ENCODE measurements at places on chromosomes 12 and 14.

DNA sequence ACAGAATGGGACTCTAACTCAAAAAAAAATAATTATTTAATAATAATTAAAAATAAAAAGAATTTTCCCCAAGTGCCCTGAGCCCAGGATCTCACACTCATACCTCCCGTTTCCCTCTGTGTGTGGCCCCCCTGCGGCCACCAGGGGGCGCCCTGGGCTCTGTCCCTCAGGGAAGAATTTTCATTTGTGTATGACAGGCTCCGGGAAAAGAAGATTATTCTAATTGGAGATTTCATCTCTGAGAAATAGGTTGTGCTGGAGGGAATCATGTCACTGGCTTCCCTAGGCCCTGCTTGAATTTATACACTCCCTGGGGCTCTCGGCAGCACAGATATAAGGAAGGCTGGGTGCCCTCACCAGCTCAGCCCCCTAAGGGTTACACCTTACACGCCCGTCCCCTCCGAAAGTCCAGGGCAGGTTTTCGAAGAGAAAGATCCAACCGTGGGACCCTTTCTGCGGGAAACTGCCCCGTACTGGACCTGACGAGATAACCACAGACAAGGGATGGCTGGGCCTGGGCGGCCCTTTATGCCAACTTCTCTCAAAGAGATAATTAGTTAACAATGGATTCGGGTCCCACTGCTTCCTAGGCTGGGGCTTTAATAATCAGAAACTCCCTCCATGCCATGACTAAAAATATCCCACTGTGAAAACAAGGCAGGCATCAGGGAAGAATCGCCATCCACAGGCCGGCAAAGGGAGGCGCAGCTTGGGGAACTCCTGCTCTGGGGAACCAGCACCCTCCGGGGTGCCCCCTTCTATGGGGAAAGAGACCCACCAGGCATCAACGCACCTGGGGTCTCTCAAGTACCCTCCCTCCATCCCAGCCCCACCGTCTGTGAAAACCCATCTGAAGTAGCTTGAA, 80.7 kb downstream of the KDM2B start:
- peak; percentile 79 for DNase-seq
- no peaks in the 10 kb centered on the region for H3K27me3 ChIP-seq
- H3K27ac ChIP-seq: peak overlapping the region; percentile 85
- H3K4me1 ChIP-seq: peaks cover 8% of the 10 kb centered on the region
- H3K36me3 ChIP-seq: peaks cover 20% of the 10 kb centered on the region

DNA sequence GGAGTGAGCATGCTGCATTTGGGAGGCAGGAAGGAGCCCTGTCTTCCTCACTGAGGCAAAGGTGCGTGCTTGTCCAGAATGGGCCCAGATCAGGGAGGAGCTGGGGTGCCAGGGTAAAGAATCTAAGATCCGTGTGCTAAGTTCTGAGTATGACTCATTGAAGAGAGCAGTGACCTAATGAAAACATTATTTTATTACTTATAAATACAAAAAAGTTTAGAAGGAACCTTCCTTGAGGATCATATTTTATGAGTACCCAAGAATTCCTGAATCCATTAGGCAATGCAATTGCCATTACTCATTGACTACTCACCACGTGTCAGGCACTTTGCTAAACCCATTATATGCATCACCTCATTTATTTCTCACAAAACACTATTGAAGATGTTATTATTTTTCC, 264.7 kb downstream of the EGLN3 start:
- H3K4me1 ChIP-seq: 0 out of 2 replicates have a peak, but pooled peaks cover 3% of the 10 kb centered on the region
- H3K36me3 ChIP-seq: no peaks in the 10 kb centered on the region
- H3K27me3 ChIP-seq: no peaks in the 10 kb centered on the region
- H3K4me3 ChIP-seq: no peak overlapping the region

DNA sequence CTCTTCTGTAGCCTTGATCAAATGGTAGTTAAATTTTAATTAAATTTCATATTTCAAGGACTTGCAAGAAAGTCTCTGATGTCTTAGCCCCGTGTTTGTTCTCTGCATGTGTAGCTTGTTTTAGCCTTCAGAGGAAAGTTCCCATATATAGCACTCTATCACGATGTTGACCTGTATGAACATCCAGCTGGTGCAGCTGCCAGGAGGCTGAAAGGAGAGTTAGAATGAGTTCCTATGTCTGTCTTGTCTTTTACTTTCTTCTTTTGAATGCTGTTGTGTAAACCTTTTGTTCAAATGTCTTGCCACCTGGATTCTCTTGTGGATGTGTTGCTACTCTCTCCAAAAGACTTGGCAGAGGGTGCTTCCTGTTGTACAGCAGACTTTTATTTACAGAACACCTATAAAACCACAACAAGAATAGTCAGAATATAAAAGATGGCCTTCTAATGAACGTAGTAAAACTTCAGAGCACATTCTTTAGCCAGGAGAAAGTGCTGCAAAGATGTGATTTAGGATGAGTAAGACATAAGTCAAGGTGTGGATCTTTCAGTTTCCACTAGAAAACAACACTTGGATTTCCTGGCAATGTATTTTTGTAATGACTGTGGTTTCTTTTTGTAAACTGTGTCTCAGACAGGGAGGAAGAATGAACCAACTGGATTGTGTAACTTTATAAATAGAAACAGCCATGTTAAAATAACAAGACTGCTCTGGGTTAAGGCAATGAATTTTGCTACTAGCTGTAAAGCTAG, 17.2 kb downstream of the NAV3 start:
- no peak overlapping the region for H3K4me3 ChIP-seq
- no peak for DNase-seq
- H3K36me3 ChIP-seq: no peaks in the 10 kb centered on the region
- H3K27ac ChIP-seq: no peak overlapping the region
- H3K27me3 ChIP-seq: no peaks in the 10 kb centered on the region
- peaks cover 4% of the 10 kb centered on the region for H3K4me1 ChIP-seq

GRCh38 chr12:110739894-110740293, 2.8 kb downstream of the PPP1CC start:
- peak overlapping the region; percentile 99 for H3K4me3 ChIP-seq
- peaks cover 25% of the 10 kb centered on the region for H3K36me3 ChIP-seq
- no peaks in the 10 kb centered on the region for H3K27me3 ChIP-seq
- H3K4me1 ChIP-seq: peaks cover 49% of the 10 kb centered on the region

DNA sequence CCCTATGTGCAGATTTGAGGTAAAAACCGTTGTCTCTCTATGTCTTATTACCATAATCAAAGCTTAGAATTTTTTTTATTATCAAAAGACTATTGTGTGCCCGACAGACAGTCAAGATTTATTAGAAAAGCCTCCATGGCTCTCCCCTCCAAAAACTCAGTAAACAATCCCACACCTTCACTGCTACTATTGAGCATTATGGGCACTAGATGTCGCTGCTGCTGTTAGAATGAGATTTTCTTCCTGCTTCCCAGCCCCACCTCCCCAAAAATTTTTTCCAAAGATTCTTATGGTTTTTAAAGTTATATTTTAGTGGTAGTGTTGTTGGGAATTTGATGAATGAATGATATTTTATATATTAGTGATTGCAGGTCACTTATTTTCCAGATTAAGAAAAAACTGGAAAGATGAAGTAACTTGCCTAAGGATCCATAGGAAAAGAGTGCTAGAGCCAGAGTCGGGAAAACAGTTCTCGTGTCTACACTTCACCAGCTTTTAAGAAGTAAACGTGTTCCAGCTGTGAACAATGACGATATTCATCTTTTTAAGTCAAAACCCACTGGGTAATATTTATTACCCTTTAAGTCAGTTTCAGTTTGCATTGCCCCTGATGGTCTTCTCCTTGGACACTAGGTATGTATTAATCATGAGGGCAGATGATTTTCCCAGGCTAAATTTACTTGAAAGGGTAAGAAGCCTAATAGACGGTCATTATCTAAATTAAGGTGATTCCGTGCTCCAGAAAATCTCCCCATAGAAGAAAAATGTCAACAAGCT, 12.2 kb upstream of the FOXG1 start:
- H3K4me1 ChIP-seq: peaks cover 34% of the 10 kb centered on the region
- H3K27ac ChIP-seq: no peak overlapping the region
- DNase-seq: peak; percentile 33
- H3K36me3 ChIP-seq: no peaks in the 10 kb centered on the region
- no peak overlapping the region for H3K4me3 ChIP-seq

DNA sequence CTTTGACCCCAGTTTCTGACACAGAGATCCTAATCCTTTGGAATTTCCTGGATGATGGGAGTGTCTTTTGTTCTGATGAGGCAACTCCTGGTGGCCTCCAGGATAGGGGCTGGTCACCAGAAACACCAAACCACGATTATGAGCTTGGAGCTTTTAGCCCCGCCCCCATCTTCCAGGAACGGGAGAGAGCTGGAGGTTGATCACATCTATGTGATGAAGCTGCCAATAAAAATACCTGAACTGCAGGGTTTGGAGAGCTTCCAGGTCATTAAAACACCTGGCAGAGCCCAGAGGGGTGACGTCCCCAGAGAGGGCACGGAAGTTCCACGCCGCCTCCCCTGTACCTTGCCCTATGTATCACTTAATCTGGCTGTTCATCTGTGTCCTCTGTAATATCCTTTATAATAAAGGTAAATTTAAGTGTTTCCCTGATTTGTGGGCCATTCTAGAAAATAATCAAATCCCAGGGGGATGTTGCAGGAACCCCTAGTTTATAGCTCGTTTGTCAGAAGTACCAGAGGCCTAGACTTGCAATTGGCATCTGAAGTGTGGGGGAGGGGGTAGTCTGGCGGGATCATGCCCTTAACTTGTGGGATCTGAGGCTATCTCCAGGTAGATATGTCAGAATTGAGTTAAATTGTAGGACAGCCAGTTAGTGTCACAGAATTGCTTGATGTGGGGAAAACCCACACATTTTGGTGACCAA, 21.2 kb downstream of the APPL2 start:
- peaks cover 6% of the 10 kb centered on the region for H3K4me1 ChIP-seq
- no peaks in the 10 kb centered on the region for H3K27me3 ChIP-seq
- DNase-seq: no peak
- H3K4me3 ChIP-seq: no peak overlapping the region
- peaks cover 15% of the 10 kb centered on the region for H3K36me3 ChIP-seq

DNA sequence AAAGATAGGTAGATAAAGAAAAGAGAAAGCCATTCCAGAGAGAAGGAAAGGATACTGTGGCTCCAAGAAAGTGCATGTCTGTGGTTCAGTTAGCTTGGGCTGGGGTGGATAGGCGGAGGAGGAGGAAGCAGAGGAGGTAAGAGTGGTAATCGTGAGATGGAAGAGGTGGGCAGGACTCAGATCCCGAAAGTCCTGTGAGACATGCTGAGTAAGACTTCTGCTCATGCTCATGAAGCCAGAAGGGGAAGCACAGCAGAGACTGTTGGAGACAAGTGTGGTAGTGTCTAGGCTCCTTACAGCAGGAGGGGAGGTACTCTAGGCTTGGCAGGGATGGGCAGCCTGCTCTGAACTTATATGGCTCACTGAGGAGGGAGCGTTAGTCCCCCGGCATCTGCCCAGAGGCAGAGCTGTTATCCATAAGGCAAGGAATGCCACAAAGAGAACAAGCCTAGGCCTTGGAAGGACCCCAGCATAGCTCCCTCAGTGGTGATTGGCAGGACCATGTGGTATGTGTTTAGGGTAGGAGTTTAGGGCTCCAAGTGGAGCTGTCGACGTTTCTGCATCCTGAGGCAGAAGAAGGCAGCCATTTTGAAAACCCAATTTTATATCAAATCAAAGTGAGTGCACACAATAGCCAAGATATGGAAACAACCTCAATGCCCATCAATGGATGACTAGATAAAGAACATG, 135.3 kb downstream of the SMOC1 start:
- H3K4me1 ChIP-seq: peaks cover 10% of the 10 kb centered on the region
- no peaks in the 10 kb centered on the region for H3K27me3 ChIP-seq
- no peaks in the 10 kb centered on the region for H3K36me3 ChIP-seq
- H3K27ac ChIP-seq: no peak overlapping the region
- no peak for DNase-seq

GRCh38 chr12:103924761-103925641, 5.2 kb upstream of the HSP90B1 start:
- no peak overlapping the region for H3K4me3 ChIP-seq
- no peak for DNase-seq
- no peak overlapping the region for H3K27ac ChIP-seq
- H3K27me3 ChIP-seq: no peaks in the 10 kb centered on the region
- H3K4me1 ChIP-seq: peaks cover 7% of the 10 kb centered on the region

DNA sequence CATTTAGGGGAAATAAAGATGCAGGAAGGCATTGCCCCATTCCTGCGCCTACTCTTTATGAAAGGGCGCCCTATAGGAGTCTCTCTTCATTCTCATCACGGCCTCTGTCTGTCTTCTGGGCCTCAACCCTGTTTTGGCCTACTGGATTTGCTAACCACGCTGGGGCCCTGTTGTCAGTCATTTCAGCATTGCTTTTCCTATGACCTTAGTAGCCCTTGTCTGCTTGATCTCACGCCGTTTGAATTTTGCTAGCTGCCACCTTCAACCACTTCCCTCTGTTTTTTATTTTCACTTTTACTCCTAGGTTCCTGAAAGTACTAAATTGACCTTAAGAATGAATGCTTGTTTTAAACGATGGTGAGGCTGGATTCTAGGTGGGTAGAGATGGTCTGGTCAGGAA, 139.0 kb downstream of the SYNE2 start:
- no peaks in the 10 kb centered on the region for H3K27me3 ChIP-seq
- peaks cover 19% of the 10 kb centered on the region for H3K36me3 ChIP-seq
- H3K4me3 ChIP-seq: no peak overlapping the region
- no peak for DNase-seq
- no peak overlapping the region for H3K27ac ChIP-seq

DNA sequence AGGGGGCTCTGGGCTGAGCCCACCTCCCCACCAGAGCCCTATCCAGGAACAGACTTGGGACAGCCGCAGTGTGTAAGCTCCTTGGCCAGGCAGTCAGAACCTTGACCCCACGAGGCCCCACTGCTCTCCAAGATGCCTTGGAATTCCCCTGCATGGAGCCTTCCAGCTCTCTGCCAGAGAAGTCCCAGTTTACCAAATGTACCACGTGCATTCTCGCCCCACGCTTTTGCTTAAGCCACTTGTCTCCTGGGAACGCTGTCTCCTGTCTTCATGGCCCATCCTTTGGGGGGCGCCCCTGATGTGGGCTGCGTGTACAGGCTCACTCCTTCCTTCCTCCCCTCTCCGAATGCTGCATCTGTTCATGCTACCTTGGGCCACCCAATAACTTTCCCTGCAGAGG, 7.9 kb downstream of the FAIM2 start:
- H3K27me3 ChIP-seq: peaks cover 7% of the 10 kb centered on the region
- H3K36me3 ChIP-seq: no peaks in the 10 kb centered on the region
- no peak overlapping the region for H3K27ac ChIP-seq
- peaks cover 12% of the 10 kb centered on the region for H3K4me1 ChIP-seq

DNA sequence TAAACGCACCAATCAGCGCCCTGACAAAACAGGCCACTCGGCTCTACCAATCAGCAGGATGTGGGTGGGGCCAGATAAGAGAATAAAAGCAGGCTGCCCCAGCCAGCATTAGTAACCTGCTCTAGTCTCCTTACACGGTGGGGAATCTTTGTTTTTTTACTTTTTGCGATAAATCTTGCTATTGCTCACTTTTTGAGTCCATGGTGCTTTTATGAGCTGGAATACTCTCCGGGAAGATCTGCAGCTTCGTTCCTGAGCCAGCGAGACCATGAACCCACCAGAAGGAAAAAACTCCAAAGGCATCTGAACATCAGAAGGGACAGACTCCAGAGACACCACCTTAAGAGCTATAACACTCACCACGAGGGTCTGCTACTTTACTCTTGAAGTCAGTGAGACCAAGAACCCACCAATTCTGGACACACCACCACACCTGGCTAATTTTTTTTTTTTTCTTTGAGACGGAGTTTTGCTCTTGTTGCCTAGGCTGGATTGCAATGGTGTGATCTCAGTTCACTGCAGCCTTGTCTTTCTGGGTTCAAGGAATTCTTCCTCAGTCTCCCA, 6.9 kb upstream of the COPS7A start:
- no peak overlapping the region for H3K4me3 ChIP-seq
- H3K36me3 ChIP-seq: no peaks in the 10 kb centered on the region
- H3K27ac ChIP-seq: no peak overlapping the region
- H3K4me1 ChIP-seq: no peaks in the 10 kb centered on the region
